ENCODE measurements at places on chromosomes 1 and 21.

DNA sequence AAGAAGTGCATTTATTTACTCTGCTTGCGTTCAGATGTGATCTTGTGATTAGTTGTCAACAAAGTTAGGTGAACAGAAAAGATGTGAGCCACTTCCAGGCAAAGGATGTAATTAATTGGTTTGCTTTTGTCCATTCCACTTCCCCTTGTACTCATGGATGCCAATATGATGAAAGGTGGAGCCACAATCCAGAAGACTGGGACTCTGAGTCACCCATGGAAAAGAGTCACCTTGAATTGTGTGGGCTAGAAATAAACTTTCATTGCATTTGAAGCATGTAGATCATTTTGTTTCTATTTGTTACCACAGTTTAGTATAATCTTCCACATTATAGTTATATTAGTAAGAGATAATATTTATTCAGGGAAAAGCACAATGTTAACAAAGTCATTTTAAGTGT, 684.2 kb downstream of the LTN1 start:
- DNase-seq: no peak

GRCh38 chr1:34867415-34867814, 7.9 kb upstream of the SMIM12 start:
- no peak for DNase-seq

GRCh38 chr1:54315099-54315498, 91.1 kb downstream of the SSBP3 start:
- DNase-seq: no peak

- no peak for DNase-seq
Measured at GRCh38 chr21:41055266-41055665, 112.7 kb upstream of the BACE2 start.

GRCh38 chr1:41414716-41415306, 53.6 kb downstream of the FOXO6 start:
- DNase-seq: no peak

DNA sequence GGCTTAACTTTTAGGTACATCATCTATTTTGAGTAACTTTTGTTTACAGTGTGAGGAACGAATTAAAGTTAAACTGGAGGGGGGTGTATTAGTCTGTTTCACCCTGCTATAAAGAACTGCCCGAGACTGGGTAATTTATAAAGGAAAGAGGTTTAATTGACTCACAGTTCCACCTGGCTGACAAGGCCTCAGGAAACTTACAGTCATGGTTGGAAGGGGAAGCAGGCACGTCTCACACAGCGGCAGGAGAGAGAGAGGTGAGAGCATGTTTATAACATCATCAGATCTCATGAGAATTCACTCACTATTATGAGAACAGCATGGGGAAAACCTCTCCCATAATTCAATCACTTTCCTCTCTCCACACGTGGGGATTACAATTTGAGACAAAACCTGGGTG, 31.9 kb upstream of the TMEM52 start:
- DNase-seq: no peak

GRCh38 chr1:27592232-27592930, 11.6 kb downstream of the AHDC1 start:
- DNase-seq: no peak

DNA sequence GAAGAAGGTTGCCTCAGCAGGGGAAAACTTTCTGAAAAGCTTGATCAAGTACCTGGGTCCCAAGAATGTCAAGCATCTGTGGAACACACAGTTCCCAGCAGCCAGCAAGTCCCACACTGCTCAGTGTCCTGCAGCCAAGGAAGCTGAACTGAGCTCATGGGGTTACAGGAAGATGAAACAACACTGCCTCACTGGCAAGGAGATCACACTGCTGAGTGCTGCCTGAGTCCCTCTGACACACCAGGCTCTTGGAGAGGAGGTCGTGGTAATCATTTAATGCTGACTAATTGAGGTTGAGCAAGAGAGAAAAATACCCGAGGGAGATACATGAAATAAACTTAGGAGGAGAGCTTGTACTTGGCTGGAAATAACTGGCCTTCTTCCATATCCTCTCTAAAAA, 75.2 kb downstream of the MPZL1 start:
- DNase-seq: peak; percentile 58

- DNase-seq: peak; percentile 66
Measured at GRCh38 chr1:93661829-93662474, 19.7 kb downstream of the BCAR3 start.

DNA sequence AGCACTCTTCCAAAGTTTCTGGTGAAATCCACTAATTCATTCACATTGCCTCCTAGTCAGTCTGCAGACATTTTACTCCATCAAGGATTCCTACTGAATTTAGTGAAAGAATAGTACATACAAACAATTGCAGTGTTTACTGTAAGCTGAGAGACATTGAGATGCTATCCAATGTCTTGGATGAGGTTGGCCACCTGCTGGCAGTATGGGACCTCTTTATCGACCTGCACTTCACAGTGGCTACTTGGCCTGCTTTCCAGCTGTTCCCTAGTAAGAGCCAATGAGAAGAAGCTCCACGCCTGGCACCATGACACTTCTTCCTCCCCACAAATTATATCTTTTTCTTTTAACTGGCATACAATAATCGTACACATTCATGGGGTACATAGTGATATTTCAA, 51.5 kb upstream of the LRIF1 start:
- no peak for DNase-seq

DNA sequence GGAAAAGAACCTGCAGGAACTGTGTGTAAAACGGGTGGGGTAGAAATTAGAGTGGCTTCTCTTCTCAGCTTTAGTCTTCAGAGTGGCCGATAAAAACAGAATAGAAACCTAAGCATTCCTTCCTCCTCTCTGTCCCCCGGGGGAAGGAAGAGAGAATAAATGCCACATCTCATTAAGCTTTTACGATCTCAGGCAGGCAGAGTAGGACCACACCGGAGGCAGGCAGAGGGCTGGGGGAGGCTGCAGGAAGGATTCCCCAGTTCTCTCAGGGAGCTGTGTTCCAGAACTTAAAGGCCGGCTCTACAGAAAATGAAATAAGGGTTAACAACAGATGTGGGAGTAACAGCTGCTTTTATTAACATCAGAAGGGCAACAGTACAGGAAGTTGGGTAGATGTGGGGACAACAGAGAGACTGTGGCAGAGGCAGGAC, 24.5 kb upstream of the MEF2D start:
- DNase-seq: no peak

DNA sequence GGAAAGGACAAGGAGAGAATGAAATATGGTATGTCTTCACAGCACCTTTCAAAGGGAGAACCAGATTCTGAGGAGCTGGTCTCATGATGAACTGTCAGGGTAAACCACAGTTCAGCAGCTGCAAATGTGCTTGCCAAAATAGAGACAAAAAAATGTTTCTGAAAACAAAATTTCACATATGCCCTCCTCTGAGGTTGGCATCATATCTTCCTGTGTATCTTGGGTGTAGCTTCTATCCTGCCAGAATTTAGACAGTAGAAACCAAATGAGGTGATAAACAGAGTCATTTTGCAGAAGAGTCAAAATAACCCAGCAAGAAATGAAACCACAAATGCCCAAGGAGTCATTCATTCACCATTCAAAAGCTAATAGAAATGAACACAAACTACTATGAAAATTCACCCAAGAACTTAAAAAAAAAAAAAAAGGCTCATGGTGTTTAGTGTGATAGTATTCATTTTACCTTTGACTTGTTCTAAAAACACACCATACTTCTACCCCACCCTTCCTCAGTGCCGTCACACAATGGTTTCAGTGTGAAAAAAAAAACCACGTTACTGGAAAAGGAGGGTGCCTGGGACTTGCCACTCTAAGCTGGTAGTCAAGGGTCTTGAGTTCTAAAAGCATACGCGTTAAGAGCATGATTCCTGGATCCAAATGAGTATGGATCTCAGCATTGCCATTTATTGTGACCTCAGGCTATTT, 18.5 kb downstream of the SELL start:
- DNase-seq: no peak

- no peak for DNase-seq
Measured at GRCh38 chr1:7235871-7236517, 450.7 kb downstream of the CAMTA1 start.

DNA sequence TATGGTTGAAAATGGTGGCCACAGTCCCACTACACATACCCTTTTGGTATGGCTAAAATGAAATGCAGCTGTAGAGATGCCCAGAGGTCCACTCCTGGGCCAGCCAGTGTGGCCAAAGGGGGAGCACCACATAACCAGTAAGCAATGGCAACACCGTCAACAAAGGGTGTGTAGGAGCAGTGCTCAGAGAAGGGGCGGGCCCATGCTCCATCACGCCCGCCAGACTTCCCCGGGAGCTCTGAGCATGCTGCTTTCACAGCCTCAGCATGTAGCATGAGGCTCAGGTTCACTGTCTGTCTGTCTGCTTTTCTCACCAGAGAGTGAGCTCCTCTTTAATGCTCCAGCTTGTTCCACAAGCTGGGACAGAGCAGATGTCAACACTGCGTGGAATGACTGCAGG, 537.6 kb downstream of the MATN1 start:
- DNase-seq: no peak

DNA sequence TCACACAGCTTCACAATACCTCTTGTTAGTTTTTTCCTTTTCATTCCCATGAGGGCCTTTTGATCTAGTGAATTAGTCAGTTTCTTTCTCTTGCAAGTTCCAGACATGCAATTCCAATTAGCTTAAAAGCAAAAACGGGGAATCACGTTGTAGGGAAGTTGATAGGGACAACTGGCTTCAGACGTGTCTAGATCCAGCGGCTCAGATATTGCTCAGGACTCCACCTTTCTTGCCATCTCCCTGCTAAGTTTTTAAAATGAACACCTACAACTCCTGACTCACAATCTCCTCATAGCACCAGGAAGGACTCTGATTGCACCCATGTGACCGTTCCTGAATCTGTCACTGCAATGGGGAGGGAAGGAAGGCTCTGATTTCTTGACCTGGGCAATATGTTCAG, 63.8 kb upstream of the ARHGAP29 start:
- DNase-seq: no peak

- DNase-seq: no peak
Measured at GRCh38 chr1:30762930-30763650, 5.5 kb upstream of the LAPTM5 start.

DNA sequence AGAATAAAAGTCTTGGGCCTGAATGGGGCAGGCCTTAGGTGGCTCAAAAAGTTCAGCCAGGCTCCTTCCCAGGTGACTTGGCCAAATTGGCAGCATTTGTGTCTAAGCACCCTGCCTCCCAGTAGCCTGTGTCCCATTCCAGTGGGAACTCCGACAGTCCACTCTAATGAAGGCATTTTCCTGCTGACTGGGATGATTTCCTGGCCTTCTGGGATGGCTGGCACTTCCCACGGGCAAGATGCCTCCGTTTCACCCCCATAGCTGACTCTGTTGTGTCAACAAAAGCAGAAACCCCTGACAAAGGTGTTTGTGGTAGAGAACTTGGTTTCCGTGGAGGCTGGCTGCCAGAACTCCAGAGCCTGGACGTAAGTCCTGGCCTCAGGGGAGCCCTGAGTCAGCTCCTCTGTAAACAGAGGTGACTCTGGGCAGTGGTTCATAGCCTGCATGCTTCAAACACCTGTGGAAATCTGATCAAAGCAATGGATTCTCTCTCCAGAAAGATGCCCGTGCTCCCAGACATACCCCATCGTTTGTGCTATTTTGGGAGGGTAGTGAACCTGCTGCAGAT, 36.6 kb downstream of the WNT3A start:
- peak; percentile 75 for DNase-seq

GRCh38 chr1:200337410-200337809, 72.4 kb downstream of the ZNF281 start:
- DNase-seq: no peak

DNA sequence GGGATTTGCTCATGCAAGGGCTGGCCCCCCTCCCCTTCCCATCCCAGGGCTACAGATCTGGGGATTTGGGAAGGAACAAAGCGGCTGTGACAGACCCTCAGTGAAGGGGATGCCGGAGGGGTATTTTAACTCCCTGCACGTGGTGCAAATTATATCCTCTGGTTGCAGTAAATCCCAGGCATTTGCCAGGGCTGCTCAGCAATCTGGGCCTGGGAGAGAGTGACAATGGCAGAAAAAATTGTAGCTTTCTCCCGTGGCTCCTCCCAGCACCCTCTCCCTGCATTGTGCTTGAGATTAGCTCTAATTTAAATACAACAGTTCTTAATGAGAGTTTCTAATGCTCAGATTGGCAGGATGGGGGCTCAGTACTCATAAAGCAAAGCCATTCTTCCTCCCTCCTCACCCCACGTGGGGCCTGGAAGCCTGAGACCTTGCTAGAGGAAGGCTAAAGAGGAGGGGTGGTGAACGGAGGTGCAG, 129.9 kb upstream of the CD34 start:
- no peak for DNase-seq

GRCh38 chr1:234927971-234928640, 200.5 kb downstream of the TOMM20 start:
- DNase-seq: no peak

DNA sequence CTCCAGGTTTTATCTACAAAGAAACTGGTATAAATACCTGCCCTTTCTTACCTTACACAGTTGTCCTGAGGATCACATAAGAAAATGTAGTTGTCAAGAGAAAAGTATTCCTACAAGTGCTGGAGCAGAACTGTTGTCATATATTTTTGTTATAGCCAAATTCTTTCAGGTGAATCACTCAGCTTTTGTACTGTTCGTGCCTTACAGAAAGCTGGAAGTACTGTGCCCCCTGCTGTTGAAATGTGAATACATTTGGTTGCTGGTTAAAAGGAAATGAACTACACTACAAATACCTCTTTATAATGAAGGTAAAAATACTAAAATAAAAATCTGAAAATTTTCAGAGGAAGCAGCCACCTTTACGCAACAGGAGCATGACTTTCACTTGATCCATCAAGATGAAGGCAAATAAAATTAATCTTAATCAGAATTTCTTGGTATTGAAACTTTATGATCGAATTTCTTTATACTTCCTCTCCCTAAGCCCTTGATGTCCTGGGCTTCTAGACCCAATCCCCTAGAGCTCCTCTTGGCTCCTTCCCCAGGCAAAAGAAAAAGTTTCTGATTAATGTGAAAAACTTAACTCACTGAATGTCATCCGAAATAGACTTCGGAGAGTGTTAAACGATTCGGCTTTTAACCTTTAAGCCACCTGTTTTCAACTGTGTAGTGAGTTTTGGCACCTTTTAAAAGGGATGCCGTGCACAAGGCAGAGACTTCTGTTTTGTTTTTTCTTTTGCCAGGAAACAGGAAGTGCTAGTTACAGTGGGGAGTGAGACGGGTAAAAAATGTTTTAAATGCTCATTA, 12.5 kb downstream of the CHML start:
- peak; percentile 79 for DNase-seq

GRCh38 chr21:33964706-33965325, 49.2 kb upstream of the ATP5PO start:
- no peak for DNase-seq

GRCh38 chr1:57162607-57163261, 196.9 kb upstream of the C8B start:
- DNase-seq: no peak

- no peak for DNase-seq
Measured at GRCh38 chr1:13792419-13792818, 92.4 kb downstream of the PRDM2 start.

DNA sequence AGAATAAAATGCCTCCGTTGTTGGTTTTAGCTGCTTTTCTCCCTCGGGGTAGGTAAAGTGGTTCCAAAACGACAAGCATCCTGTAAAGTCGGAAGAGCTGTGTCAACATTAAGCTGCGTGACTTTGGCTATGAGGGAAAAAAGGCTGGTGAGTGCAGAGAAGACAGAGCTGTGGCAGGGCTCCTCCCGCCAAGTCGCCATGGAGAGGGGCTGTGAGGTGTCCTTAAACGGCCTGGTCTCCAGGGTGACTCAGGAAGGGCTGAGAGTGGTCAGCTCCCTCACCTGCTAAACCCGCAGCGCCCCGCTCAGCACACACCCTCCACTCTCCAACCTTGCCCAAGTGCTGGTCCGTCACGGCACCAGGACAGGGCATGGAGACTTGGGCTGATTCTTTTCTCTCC, 91.6 kb upstream of the SAMD11 start:
- DNase-seq: no peak

- DNase-seq: peak; percentile 13
Measured at GRCh38 chr1:59290193-59290949, 6.5 kb upstream of the FGGY start.

All from A549 (cell line).